ENCODE measurements at places on chromosomes 3 and 15. TPM values are rescaled to one million over a fixed set of nuclear protein-coding genes. Genes with fewer than 3 reads are reported as not detected.

WDR93 gene
- total RNA-seq = 0.48 TPM

C3orf62 gene
- total RNA-seq = 0.84 TPM

ADPRH gene
- total RNA-seq = 5.6 TPM

LRIG1 gene
- total RNA-seq = 56.7 TPM

KCNH8 gene
- total RNA-seq = not detected

- DNase-seq = no peak
Measured at GRCh38 chr15:98268163-98268562, 307.7 kb downstream of the ARRDC4 start.

DNA sequence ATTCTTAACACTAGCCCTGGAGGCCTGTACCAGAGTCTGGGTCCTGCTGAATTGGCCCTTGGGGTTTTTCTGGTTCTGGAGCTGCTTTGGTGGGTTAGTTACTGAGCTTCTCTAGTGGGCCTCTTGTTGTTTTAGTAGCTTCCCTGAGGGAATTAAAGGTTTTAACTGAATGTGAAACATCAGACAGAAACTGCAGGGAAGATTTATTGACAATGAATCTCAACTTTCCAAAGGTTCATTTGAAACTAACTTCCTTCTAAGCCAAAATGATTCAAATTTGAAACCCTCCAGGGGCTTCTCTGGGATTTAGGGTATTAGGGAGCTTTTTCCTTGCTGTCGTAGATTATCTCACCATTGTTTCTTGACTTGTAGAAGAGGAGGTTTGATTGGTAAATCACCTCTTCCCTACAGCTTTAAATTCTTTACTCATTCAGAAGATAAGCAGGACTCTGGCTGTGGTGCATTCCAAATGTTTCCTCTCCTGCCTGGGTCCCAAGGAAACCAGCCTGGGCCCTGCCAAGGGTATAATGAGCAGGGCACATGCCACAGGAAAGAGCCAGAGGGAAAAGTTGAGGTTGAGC is 71.0 kb downstream of the TP63 start:
- peak; percentile 58 for DNase-seq

DNA sequence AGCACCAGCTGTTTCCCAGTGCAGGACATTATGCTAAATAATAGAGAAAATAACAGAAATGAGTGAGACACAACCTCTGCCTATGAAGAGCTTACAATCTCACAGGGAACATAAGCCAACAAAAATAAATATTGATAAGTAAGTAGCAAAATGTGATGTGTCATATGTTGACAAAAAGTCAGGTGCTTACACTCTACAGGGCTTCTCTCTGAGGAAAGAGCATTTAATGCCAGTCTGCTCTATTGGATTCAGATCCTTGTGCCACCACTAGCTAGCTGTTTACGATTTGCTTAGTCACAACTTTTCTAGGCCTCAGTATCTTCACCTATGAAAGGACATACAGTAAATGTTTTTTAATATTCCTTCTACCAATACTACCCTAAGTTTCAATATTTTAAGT is 500.9 kb upstream of the NAALADL2 start:
- no peak for DNase-seq

GRCh38 chr15:89068325-89068784 is 19.9 kb upstream of the ABHD2 start:
- DNase-seq = peak; percentile 100

GRCh38 chr3:42936157-42936981 is 30.4 kb downstream of the ZNF662 start:
- DNase-seq = no peak

DNA sequence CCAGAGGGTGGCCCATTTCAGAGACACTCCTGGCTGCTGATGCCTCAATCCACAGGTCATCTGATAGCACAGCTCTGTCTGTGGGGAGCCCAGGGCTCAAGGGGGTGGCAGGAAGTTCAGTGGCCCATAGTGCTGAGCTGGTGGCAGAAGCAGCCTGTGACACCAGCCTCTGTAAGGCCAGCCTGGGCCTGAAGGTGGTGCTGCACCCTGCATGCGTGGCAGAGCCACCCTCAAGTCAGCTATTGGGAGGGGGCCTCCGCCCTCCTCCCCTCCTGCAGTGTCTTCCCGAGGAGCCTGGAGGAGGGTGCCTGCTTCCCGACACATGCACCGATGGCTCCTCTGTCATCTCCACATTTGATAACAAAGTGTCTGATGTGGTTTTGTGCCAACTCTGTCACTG is 3.0 kb downstream of the PLA1A start:
- peak; percentile 14 for DNase-seq

- peak; percentile 32 for DNase-seq
Measured at GRCh38 chr3:185764163-185764979, 60.5 kb downstream of the IGF2BP2 start.

All from RPMI7951 (cell line).